ENCODE measurements at places on chromosomes 11 and 22.
A peak's percentile ranks its signal among the peaks of the same experiment; 100 is the strongest.

- DNase-seq = no peak
Observed at GRCh38 chr11:39268176-39268690, 2191.2 kb downstream of the LRRC4C start.

- no peak for DNase-seq
Observed at GRCh38 chr22:27541836-27542235, 259.7 kb downstream of the MN1 start.

DNA sequence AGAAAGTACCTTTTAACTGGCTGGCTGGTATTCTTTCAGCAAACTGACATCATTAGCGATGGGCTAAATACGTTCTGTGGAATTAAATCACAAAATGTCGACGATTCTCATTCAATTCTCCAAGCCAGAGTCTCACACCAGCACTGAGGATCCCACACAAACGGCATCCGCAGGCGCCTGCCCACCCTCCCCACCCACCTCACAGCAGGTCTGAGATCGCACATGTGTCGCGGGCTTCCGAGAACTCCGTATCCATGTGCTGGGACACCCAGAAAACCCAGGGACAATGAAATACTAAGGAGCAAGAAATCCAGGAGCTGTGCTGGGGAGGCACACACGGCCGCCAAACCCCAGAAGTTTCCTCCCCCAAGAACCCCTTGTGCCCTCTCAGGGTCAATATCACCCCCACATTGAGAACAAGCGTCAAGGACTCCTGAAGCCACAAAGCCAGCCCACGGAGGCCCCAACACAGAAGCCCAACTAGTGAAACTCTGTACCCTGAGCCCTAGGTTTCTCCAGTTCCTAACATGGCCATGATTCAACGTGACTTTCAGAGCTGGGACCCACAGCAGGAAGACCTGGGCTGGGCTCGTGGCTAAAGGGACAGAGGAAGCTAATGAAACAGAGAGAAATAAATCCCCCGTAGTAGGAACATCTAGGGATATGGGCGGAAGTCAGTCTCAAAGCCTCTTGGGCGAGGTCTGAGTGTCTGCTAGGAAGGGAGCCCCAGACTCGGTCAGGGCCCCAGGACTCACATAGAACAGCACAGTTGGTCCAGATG lies 8.0 kb downstream of the TOLLIP start:
- DNase-seq = no peak

GRCh38 chr11:117427356-117427874 lies 99.8 kb downstream of the CEP164 start:
- DNase-seq = no peak

DNA sequence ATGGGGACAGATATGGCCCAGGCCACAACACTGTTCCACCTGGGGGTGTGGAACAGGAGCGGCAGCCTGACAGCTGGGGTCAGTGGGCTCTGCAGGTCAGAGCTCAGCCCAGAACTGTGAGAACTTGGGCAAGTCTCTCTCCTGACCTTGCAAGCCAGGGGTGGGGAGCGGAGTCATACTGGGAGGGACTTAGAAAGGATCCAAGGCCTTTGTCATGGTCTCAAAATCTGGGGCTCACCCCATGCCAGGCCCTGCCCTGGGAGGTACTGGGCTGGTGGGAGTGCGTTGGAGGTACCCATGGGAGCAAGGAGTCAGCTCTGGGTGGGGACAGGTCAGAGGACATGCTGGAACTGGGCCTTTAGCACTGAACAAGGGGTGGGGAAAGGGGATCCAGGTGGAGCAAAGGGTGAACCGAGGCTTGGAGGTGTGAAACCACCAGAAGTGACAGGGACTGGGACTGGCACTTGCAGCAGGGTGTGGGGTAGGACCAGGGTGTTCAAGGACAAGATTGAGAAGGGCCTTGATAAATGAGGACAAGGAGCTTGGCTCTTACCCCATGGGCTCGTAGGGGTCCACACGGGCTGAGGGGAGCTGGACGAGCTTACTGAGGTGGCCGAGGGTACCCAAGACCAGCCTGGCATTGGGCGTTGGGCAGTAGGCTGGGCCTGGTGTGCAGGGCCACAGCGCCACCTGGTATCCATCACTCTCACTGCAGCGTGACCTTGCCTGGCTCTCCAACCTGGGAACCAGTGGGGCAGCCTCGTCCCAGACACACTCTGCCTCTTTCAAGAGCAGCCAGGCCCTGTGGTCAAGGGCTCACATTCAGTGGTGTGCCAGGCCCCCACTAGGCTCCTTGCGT lies 7.4 kb upstream of the PMM1 start:
- DNase-seq = no peak

- no peak for DNase-seq
Observed at GRCh38 chr11:69007975-69008381, 5.1 kb downstream of the MRGPRF start.

- DNase-seq = no peak
Observed at GRCh38 chr22:19798891-19799293, 38.3 kb downstream of the TBX1 start.

DNA sequence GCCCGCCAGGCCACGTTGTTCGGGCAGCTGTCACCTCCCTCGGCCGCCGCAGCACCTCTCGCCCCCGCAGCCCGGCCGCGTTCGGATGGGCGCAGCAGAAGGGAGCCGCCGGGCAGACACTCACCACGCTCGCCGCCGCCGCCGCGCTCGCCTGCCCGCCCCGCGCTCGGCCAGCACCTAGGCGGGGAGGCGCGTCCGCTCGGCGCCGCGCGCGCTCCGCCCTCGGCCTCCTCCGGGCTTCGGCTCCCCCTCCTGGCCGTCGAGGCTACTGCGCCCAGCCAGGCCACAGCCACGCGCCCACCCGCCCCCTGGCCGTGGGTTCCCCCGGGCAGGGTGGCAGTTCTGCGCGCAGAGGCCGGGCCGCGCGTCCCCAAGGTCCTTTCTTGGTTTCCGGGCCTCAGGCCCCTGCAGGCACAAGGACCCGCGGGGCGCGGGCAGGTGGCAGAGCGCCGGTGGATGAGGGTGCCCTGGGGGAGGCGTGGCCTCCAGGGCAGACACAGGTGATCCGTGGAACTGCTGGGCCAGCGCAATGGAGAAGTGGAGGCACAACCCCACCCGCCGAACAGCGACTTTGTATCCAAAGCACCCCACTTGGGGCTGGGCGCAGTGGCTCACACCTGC lies at the start of gene SLC25A22:
TSS of gene SLC25A22 (minus strand) at position 189 of the 621 bp plus-strand sequence. CDS start 3,275 bp downstream, outside the sequence.
- DNase-seq = peak; percentile 26

- no peak for DNase-seq
Observed at GRCh38 chr11:76592961-76593360, 77.6 kb downstream of the LRRC32 start.

DNA sequence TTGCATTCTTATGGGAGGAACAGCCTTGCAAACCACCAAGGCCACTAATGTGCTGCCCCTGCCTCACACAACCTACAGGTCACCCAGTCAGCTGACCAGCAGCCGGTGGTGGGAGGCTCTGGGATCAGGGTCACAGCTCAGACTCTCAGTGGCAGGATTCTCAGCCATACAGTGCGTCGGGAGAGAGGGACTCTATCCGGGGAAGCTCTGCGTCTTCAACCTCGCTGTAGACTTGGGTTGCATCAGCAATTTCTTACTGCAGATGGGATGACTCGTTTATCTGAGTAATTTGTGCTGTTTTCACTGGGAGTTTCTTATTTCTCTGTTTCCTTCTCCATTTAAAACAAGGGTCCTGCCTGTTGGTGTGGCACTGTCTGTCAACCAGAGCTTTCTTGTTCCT lies 257.7 kb downstream of the TBC1D22A start:
- DNase-seq = no peak

GRCh38 chr11:57888386-57888785 lies 126.8 kb downstream of the CTNND1 start:
- no peak for DNase-seq

DNA sequence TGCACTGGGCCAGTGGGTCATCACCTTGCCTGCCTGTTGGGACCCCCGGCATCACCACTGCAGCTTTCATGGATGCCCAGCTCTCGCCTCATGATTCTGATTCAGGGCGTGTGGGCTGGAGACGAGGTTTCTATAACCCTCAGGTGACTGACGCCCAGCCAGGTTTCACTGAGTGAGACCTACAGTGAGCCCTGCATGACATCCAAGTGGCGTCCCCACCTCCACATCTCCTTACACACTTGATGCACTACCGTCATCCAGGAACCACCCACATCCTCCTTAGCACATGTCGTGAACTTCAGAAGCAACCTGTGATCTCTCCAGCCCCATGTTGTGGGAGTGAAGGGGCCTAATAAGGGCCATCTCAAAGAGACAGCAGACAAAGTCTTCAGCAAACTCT lies 257.5 kb downstream of the CTTN start:
- no peak for DNase-seq

- no peak for DNase-seq
Observed at GRCh38 chr22:35986088-35986487, 42.5 kb downstream of the RBFOX2 start.

DNA sequence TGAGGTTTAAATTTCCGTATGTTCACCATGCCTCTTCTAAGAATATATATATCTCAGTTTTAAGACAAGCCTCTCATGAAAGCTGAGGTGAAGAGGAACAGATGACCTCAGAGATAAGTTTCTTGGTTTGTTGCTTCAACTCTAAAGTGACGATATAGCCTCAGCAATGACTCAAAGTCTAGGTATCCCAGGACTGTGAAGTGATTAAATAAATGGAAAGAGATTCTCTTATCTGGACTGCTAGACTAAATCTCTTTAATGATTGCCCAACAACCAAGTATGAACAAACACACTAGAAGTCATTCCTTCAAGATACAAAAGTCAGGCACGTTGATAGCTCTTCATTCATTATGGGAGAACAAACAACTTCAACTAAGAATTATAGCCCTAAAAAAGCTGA lies 15.3 kb downstream of the CADM1 start:
- no peak for DNase-seq

DNA sequence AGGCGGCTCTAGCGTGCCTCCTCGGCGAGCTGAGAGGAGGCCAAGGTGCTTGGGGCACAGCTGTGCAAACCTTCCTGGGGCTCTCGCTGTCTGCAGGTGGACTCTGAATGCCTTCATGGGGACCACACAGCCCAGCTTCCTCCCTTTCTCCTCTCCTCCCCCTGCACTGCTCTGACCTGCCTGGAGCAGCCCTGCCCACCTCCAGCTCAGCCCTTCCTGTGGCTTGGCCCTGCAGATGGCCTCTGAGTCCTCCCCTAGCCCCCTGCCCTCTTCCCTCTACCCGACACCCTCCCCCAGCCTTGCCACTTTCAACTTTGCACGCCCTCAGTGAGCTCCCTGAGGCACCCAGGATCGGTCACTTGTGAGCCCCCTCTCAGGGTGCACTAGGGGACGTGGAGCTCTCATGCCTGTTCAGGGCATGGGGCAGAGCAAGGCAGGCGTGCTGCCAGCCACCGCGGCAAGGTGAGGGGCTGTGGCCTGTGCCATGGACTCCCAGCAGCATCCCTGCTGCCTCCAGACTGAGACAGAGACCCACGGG lies 31.4 kb downstream of the PPM1F start:
- DNase-seq = no peak

DNA sequence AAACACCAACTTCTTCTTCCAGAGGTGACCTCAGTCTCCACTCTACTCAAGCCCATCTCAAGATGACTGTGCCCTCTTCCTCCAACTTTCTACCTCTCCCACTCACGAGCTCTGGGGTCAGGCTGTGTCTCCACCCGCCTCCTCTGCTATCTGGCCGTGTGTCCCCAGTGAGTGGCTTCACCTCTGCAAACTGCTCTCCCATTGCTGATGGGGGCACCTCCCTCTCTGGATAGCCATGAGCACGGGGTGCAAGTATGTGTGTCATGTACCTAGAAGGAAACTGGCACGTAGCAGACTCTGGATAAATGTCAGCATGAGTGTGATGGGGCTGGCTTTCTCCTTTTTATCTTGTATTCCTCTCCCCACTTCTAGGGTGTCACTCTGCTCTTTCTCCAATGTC lies 18.3 kb upstream of the RAC2 start:
- no peak for DNase-seq

GRCh38 chr11:19777039-19777376 lies 64.4 kb downstream of the NAV2 start:
- no peak for DNase-seq

- no peak for DNase-seq
Observed at GRCh38 chr22:32331918-32332725, 25.5 kb upstream of the RFPL3 start.

DNA sequence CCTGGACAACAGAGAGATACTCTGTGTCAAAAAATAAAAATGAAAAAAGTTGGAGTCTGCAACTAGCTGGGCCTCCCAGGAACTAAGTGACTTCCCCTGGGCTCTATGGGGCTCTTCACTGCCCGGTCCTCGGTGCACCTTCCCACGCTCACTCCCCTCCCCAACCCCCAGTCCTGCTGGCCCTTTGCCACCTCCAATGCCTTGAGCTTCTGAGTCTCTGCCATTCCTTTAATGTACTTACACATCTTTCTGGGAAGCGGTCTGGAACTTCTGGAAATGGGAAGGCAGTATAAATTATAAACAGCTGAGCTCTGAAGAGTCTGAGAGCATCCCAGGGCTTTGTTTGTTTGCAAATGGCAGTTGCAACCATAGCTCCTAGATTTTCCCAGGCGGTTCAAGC lies 5.9 kb upstream of the BATF2 start:
- DNase-seq = no peak

GRCh38 chr22:42912059-42912458 lies 55.0 kb upstream of the ARFGAP3 start:
- DNase-seq = no peak

- no peak for DNase-seq
Observed at GRCh38 chr11:2612884-2613571, 86.8 kb downstream of the KCNQ1OT1 start.

GRCh38 chr11:93623920-93624319 lies 37.6 kb upstream of the CEP295 start:
- DNase-seq = no peak

- DNase-seq = no peak
Observed at GRCh38 chr22:23604939-23605712, 25.0 kb upstream of the IGLL1 start.

DNA sequence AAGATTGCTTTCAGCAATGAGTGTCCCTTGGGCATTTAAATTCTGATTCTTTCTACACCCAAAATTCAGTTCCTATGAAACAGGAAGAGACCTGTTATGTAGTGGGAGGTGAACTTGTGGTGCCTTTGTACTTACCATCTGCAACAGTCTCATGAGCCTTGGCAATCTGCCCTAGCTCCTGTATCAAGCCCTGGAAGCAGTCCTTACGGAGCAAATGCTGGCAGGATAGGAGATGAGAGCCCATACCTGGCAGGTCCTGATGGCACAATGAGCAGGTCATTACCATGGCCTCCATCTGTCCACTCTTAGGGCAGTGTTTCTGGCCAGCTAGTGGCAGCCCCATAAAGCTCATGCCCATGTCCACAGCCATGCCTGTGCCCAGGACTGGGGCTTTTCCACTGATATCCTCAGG lies 10.8 kb downstream of the TRIM66 start:
- no peak for DNase-seq

DNA sequence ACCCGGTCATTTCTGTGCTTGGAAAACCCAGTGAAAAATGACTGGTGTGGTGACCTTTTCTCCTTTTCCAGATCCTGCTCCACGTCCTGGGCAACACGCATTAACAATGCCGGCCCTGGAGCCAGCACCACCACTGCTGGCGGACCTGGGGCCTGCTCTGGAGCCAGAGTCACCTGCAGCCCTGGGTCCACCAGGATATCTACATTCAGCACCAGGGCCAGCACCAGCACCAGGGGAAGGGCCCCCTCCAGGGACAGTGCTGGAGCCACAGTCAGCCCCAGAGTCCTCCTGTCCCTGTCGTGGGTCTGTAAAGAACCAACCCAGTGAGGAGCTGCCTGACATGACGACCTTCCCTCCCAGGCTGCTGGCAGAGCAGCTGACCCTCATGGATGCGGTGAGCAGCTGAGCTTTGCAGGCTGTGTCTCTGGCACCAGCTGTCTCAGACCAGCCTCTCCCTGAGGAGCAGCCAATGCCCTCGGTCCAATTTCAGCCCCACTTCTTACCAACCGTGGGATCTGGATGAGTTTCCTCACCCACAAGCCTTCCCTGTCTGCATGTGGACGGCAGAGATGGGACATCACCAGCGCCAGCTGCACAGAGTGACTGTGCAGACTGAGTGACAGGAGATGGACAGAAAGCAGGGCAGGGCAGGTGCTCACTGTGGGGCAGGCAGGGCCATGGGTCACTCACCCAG lies 1.9 kb downstream of the RGL4 start:
- no peak for DNase-seq

Measured in DMS79 (cell line).